ENCODE measurements at places on chromosomes 7 and 10.

DNA sequence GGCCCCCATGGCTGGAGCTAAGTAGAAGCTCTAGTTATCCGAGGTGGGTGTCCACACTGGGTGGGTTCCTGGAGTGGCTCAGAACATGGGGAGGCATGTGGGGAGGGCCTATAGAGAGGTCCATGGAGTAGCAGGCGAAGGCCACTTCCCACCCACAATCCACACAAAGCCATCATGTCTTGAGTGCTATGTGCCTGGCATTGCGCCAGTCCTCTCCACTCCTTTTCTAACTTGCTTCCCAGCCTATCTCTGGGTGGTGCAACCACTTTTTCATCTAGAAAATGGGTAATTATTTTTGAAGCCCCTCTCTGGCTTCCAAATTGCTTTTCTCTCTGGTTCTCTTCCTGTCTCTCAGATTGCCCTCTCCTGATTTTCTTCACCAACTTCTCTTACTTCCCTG lies 263.6 kb downstream of the PHTF2 start:
- no peak for DNase-seq

- no peak for DNase-seq
These were observed 22.1 kb upstream of the PRKG1 start for GRCh38 chr10:51052163-51052562.

DNA sequence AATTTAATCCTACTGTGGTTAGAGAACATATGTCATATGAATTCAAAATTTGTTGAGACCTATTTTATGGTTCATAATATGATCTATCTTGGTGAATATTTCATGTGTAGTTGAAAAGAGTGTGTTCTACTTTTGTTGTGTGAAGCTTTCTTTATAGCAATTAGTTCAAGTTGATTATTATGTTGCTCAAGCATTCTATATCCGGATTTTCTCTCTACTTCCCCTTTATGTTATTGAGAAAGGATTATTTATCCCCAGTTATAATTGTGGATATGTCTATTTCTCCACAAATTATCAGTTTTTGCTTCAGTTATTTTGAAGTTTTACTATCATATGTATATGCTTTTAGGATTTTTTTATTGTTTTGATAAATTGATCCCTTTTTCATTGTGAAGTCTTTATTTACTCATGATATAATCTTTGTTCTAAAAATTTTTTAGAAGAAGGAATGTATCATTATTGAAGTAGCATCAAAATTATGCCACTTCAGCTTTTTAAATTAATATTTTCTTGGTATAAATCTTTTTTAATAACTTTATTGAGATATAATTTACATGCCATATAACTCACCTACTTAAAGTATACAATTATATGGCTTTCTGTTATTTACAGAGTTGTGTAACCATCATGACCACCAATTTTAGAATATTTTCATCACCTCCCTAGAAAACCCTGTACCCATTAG lies 12.0 kb upstream of the MEST start:
- DNase-seq = no peak

DNA sequence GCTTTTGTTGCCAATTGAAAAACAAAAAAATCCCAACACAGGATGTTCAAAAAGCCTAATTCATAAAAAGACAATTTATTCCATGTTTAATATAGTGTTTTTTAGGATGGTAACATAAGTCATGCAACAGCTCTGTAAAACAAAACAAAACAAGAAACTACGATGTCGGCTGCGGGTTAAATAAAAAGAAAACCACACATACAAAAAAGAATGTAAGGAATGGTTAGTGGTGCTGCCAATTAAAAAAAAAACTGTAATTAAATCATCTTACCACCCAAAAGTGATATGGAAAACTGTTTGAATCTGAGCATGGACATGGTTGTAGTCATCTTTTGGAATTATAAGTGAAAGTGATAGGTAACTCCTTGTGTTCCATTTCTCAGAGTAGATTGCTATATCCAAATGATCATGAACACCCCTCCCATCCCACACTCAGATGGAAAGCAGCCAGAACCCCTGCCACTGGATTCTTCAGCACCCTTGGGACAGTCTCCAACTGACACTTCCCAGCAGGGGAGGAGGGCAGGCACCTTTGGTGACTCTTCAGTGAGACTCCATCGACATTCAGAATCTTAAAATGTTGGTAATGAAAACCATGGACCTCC lies 14.3 kb upstream of the DAGLB start:
- DNase-seq = no peak

GRCh38 chr7:140610204-140611165 lies 30.1 kb downstream of the DENND2A start:
- no peak for DNase-seq

DNA sequence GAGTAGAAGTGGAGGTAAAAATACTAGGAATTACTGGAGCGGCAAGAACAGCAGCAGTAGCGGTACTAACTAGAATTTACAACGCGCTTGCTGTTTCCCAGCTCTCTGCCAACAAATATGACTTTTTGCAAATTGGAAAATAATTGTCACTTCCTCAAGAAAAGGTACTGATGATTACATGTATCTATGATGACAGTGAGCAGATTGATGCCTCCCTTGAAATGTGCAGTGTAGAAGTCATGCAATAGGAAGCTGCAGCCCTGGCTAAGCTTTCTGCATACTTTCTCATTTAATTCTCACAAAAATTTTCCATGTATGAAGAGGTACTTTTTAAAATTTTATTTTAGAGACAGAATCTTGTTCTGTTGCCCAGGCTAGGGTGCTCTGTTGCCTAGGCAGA lies 49.9 kb downstream of the ANK3 start:
- no peak for DNase-seq

- DNase-seq = no peak
These were observed 177.7 kb upstream of the SP8 start for GRCh38 chr7:20964281-20964918.

DNA sequence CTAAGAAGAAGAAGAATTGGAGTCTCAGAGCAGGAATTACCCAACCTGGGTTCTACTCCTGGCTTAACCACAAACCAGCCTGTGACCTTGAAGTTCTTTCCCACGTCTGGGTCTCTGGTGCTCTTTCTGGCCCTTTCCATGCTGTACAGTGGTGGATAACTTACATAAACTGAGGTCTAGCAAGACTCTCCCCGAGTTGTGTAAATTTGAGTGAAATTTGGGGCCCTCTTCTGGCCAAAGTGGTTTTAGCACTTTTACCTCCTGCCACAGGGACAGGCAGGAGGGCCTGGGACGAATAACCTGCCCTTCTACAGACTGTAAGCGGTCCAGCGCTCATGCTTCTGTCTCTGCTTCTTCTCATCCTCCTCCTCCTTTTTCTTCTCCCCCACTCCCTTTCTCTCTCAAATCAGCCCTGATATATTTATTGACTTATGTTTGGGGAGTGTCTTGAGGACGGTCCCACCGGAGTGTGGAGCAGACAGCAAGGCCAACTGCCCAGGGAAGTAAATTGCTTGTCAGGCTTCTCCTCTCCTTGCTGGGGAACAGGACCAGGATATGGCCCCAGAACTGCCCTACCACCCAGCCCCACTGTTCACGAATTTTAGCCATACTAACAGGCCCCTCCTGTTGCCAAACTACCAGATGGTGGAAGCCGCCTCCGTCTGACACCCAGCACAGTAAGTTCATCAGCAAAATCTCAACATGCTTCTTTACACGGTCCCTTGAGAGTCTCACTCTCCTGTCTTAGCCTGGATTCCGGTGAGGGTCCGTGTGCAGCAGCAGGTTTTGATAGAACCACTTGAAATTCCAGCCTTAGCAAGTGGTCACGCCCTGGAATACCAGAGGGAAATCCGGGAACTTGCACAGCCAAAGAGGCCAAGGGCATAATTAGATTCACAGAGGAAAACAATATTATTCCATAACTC lies 4.0 kb upstream of the SH3PXD2A start:
- peak; percentile 10 for DNase-seq

GRCh38 chr7:20790375-20790774 lies 3.7 kb upstream of the SP8 start:
- no peak for DNase-seq

GRCh38 chr7:2360796-2361195 lies 6.2 kb downstream of the EIF3B start:
- DNase-seq = no peak

GRCh38 chr10:60187691-60188090 lies 202.0 kb downstream of the ANK3 start:
- DNase-seq = no peak

- no peak for DNase-seq
These were observed at the start of gene TNRC18 for GRCh38 chr7:5423306-5423975. TSS of gene TNRC18 (minus strand) at chr7:5423834. CDS start at chr7:5421246, 2,588 bp downstream.

- no peak for DNase-seq
These were observed 25.8 kb downstream of the AQP1 start for GRCh38 chr7:30937416-30937815.

DNA sequence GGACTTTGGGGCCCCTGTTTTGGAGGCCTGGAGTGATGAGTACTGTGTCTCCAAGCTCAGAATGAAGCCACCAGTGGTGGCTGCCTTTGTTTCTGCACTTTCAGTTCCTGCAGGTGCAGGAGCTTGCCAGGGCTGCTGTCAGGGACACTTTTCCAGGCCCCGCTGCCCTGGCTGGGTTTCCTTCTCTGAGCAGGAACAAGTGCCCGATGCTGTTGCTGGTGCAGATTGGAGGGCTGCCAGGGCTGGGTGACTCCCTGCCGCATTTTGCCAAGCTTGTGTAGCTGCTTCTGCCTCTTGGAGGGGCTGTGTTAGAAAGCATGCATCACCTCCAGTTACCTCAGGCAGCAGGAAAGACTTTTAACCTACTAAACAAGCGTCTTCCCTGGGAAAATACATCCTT lies 211.1 kb downstream of the MGMT start:
- no peak for DNase-seq

GRCh38 chr7:22872096-22872807 lies 49.6 kb upstream of the TOMM7 start:
- no peak for DNase-seq

GRCh38 chr10:114030140-114030539 lies 13.5 kb upstream of the ADRB1 start:
- DNase-seq = no peak

All from CD14-positive monocyte (primary cell).